ENCODE measurements at places on chromosomes 2 and 18.
A peak's percentile ranks its signal among the peaks of the same experiment; 100 is the strongest.

DNA sequence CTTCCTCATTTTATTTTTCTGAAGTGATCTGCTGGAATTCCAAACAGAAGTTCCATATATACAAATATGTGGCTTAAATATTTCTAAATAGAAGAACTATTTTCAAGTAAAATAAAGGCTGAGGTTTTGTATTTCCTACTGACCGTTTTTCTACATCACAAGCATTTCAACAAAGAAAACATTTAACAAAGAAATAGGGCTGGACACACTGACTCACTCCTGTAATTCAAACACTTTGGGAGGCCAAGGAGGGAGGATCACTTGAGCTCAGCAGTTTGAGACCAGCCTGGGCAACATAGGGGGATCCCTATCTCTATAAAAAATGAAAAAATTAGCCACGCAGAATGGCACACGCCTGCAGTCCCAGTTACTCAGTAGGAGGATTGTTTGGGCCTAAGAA lies 44.6 kb downstream of the TANK start:
- no peak for DNase-seq

- DNase-seq, result no peak
Observed at GRCh38 chr2:49032936-49033335, 121.4 kb downstream of the FSHR start.

- DNase-seq, result no peak
Observed at GRCh38 chr18:22694954-22695353, 238.2 kb upstream of the RBBP8 start.

- DNase-seq, result no peak
Observed at GRCh38 chr2:26974352-26974751, 3.9 kb downstream of the MAPRE3 start.

- DNase-seq, result no peak
Observed at GRCh38 chr18:61754039-61754583, 138.7 kb downstream of the RNF152 start.

DNA sequence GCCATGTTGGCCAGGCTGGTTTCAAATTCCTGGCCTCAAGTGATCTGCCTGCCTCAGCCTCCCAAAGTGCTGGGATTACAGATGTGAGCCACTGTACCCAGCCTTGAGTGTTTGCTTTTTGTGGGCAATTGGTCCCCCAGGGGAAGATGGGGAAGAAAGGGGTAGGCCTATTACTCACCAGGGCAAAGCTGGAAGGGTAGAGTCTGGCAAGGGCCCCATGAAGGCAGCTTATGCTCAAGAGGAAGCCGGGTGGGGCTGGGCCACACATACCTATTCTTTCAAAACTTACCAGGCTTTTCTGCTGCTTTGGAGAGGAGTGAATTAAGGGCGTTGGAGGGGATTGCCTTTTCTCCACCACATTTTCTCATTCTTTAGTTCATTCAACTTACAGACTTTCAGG lies 24.5 kb upstream of the CD28 start:
- DNase-seq, result no peak

- no peak for DNase-seq
Observed at GRCh38 chr18:10284540-10285282, 169.7 kb upstream of the APCDD1 start.

- no peak for DNase-seq
Observed at GRCh38 chr18:76584414-76585310, 89.6 kb upstream of the ZNF516 start.

GRCh38 chr2:65605058-65605742 lies 172.8 kb upstream of the SPRED2 start:
- DNase-seq, result no peak

- DNase-seq, result no peak
Observed at GRCh38 chr2:118371515-118371914, 283.2 kb downstream of the INSIG2 start.

- DNase-seq, result no peak
Observed at GRCh38 chr2:74373221-74373676, 6.9 kb downstream of the DCTN1 start.

- no peak for DNase-seq
Observed at GRCh38 chr2:10742666-10743065, 21.2 kb downstream of the ATP6V1C2 start.

DNA sequence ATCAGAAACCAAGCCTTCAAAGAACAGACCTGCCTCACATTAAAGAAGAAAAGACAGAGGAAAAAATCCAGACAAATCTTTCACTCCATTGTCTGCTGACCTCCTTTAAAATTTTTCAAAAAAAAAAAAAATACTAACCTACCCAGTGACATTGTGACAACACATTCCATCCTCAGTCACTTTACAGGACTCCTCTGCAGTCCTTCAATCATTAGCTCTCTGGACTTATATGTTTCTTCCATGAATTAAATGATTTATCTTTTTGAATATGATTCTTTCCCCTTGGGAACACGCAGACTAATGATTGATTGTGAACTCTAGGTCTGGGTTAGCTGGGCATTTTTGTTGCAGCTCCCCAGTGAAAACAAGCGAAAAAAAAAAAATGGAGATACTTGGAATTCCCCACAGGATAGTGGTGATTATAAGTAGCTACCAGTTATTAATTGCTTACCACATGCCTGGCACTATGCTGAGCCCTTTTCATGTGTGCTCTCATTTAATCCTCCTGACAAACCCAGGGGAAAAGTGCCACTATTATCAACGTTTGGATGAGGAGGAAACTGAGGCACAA lies 261.3 kb upstream of the NCKAP5 start:
- no peak for DNase-seq

- DNase-seq, result peak; percentile 59
Observed at GRCh38 chr2:224973112-224974016, 68.9 kb downstream of the DOCK10 start.

GRCh38 chr2:129870685-129871241 lies 108.7 kb upstream of the RAB6C start:
- no peak for DNase-seq

Measured in CD4-positive, alpha-beta T cell treated with Interleukin-2 at 100 ng/mL for 4 hours (primary cell).